ENCODE measurements at places on chromosomes 7 and 10.
A peak's percentile ranks its signal among the peaks of the same experiment; 100 is the strongest.

DNA sequence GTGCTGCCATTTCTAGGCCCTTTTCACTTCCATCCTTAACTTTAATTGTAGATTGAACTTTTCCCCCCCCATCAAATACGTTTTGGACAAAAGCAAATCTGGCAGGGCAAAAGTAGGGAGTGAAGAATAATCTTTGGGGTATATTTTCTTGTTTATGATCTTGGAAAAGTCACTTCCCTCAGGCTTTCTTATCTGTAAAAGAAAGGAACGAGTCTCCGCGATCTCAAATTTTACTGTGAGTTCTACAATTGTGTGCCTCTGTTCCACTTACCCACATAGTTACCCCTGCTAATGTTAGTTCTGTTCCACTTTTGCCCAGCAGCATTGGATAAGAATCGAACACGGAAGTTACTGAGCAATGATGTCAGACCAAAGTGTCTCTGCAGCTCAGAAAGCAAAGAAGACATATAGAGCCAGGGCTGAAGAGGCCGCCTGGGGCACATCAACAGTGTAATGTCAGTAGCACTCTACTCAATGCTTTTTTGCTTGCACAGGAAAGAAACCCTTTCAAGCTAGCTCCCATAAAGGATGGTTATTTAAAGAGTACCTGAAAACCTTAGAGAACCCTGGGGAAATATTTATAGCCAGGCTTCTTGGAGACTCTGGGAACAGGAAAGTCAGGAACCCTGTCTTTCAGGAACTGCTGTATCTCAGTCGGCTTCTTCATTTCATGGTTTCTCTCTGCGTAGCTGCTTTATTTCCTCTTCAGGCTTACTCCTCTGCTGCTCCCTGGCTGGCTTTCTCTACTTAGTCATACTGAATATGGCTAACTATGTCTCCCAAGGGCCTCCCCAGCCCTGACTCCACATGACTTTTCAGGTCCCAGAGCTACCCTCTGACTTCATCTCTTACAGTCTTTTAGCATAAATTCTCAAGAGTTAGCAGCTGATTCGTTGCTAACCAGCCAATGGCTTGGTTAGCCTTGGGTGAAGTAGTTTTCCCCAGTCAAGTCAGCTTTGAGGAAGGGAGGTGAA lies 123.7 kb upstream of the FAM3C start:
- no peak for DNase-seq

- no peak for DNase-seq
Measured at GRCh38 chr10:35259769-35260397, 76.4 kb upstream of the CCNY start.

DNA sequence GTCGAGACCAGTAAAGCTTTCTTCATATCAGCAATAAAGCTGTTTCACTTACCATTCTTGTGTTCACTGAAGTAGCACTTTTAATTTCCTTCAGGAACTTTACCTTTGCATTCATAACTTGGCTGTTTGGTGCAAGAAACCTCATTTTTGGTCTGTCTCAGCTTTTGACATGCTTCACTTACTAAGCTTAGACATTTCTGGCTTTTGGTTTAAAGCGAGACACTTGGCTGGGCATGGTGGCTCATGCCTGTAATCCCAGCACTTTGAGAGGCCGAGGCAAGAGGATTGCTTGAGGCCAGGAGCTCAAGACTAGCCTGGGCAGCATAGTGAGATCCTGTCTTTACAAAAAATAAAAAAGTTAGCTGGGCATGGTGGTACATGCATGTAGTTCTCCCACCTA lies 15.8 kb downstream of the PLEKHA1 start:
- no peak for DNase-seq

DNA sequence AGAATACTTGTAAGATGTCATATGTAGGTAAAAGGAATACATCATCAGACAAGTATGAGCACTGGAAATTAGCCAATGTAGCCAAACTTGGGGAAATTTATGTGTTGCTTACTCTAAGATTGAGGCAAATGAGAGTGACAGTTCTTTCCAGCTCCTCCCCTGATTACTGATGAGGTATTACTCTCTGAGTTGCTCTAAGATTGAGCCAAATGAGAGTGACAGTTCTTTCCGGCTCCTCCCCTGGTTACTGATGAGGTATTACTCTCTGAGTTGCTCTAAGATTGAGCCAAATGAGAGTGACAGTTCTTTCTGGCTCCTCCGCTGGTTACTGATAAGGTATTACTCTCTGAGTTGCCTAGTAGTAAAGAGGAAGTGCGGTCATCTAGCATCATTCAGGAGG lies 435.8 kb downstream of the NRG3 start:
- no peak for DNase-seq

DNA sequence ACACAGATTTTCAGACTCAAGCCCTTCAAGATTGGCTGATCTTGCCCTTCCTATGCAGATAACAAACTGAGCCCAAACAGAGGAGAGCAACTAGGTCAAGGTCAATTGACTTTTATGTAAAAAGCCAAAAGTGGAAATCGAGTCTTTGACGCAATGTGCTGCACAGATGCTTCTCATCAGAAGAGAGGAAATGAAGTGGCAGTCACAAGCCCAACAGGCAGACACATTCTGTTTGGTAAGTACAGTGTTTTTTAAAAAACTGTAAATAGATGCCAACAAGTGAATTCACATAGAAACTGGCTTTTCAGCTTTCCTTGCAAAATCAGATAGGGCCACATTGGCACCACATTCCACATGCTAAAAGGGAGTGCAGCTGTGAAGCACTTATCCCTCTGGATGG lies 606.6 kb downstream of the KCNMA1 start:
- no peak for DNase-seq

GRCh38 chr7:17983221-17984062 lies 43.1 kb upstream of the SNX13 start:
- no peak for DNase-seq

GRCh38 chr7:40990841-40991240 lies 712.0 kb downstream of the INHBA start:
- no peak for DNase-seq

- DNase-seq = no peak
Measured at GRCh38 chr7:116018731-116019130, 11.8 kb downstream of the TFEC start.

DNA sequence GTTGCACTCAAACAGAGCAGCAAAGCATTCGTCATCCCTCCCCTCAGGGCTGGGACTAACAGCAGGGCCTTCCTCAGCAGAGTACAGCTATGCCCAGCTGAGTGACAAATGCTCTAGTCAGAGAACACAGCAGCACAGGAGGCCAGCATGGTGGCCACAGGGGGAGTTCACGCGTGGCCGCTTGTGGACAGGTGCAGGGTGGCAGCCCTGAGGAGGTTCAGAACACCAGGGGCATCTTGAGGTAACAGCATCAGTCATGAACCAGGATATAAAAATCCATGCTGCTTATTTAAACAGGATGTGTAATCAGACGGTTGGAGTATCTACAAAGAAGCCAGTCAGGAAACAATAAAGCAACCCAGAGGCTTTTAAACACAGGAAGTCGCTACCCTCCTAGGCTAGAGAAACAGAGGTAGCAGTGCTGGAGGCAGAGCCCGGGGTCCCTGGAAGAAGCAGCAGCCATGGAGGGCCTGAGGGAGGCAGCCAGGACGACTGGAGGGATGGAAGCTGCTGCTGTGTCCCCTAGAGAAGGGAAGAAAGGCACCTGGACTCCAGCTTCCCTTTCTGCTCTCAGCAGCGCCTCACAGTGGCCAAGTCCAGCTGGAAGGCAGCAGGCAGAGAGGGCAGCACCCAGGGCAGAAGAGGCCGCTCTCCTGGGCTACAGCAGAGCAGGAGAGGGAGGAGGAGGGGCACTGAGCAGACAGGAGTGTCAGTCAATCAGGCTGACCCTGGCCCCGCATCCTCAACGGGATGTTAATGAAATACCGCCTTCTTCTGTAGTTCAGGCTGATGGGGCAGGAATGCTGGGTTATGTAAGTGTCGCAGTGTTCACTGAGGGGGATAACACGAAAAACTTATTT lies 70.8 kb upstream of the UCN3 start:
- DNase-seq = peak; percentile 38

GRCh38 chr10:14605231-14605925 lies 169.3 kb downstream of the FAM107B start:
- no peak for DNase-seq

- DNase-seq = no peak
Measured at GRCh38 chr10:30040597-30040996, 18.8 kb downstream of the JCAD start.

GRCh38 chr10:104297697-104298660 lies 29.0 kb downstream of the GSTO2 start:
- no peak for DNase-seq

DNA sequence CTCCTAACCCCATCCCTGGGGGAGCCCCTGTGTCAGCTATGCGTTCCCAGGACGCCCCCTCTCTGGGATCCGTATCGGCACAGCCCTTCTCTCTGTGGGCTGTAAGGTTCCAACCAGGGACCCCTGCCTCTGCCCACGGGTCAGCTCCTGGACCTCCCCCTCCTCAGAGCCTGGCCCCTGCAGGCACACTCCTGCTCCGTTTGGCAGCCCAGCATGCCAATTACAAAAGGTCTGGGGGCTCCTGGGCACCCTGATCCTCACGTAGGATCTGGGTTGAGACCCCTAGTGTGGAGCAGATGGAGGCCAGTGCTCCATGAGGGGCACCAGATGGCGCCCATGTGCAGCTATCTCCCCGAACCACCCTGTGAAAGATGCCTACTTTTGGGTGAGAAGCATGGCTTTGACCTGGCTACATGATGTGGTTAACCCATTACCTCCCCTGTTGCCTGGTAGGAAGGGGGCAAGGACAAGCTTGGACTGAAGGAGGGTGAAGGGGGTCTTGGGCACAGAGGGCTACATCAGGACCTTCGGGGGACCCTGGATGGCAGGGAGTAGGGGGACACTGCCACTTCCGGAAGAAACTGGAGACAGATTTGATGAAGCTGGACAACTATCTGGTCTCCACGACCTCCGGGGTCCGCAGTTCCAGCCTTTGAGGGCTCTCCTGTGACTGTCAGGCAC lies 9.0 kb downstream of the TACR2 start:
- no peak for DNase-seq

GRCh38 chr10:51768886-51769465 lies 69.6 kb upstream of the CSTF2T start:
- no peak for DNase-seq

GRCh38 chr7:30225863-30226613 lies 58.4 kb upstream of the ZNRF2 start:
- DNase-seq = peak; percentile 75

GRCh38 chr7:113109718-113110117 lies 8.6 kb downstream of the SMIM30 start:
- DNase-seq = no peak

DNA sequence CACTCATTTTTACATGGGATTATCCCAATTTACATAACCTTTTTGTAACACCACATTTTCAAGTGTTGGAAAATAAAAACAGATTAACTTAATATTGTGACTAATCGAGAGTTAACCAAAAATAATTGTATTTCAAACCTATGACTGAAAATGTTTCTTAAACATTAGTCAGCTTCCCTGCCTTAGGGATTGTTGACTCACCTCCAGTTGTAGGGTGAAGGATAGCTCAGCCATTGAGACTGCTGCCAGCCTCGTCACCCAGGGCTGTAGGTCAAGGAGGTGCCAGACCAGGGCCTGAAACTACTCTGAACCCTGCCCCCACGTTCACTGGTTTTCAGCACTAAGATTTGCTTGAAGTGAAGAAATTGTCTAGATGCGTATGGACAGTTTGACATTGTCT lies 351.2 kb downstream of the GFRA1 start:
- DNase-seq = no peak

DNA sequence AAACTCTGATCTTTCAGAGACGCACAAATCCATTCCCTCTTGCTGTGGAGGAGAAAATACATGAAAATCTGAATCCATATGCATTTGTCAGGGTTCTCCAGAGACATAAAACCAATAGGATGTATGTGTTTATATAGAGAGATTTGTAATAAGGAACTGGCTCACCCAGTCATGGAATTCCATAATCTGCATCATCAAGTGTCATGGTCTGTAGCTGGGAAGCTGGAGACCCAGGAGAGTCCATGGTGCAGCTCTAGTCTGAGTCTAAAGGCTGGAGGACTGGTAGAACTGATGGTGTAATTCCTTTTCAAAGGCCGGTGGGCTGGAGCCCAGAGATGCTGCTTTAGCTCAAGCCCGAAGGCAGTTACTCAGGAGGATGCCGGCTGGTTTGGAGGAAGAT lies 134.0 kb downstream of the TCF7L2 start:
- DNase-seq = no peak

GRCh38 chr10:75845176-75845947 lies 413.9 kb downstream of the LRMDA start:
- DNase-seq = no peak

- no peak for DNase-seq
Measured at GRCh38 chr7:96416116-96416515, 94.2 kb upstream of the SLC25A13 start.

DNA sequence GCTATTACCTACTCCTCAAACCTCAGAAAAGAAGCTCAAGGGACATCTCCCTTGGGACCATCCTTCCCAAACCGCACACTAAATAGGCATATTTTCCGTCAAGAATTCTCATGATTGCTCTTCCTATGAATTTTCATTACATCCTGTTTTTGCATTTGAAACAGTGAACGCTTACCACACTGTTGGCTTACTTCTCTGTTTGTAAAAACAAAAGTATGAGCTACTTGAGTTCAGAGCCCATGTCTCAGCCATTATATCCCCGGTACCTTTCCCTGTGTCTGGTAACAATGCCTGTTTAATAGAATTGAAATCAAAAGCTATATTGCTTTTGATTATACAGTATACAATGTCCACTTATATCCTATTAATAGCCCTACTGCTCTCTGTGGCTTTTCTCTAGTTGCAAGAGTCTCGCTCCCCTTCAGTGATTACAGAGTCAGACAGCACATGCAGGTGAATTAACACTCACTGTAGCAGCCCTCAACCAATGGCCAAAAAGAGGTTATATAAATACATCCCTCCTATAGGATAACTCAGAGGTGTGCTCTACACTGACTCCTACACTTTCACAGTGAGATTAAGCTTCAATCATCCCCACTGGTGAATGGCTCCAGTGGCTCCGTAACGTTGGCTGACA lies 264.4 kb downstream of the SORCS1 start:
- no peak for DNase-seq

DNA sequence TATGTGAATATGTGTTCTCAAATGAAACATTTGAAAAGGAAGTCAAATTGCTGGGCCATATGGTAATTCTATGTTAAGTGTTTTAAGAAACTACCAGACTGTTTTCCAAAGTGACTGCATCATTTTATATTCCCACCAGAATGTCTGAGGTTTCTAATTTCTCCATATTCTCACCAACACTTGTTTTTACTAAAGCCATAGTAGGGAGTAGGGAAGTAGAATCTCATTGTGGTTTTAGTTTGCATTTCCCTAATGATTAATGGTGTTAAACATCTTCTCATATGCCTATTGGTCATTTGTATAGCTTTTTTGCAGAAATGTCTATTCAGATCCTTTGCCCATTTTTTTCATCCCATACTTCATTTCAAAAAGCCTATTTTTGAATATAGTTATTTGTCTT lies 9.1 kb upstream of the SEMA4G start:
- no peak for DNase-seq

GRCh38 chr7:158924956-158925355 lies 68.6 kb downstream of the DYNC2I1 start:
- DNase-seq = no peak

Measured in left hindlimb (tissue), 1 donor.